Activated CD8-positive, alpha-beta memory T cell treated with anti-CD3 and anti-CD28 coated beads for 24 hours (primary cell): ENCODE measurements at places on chromosomes 5 and 9.

GRCh38 chr5:79973511-79973910 is 17.6 kb downstream of the MTX3 start:
- DNase-seq: no peak

- no peak for DNase-seq
Observed at GRCh38 chr9:132109291-132109690, 29.6 kb upstream of the MED27 start.

GRCh38 chr9:38232895-38233294 is 159.6 kb upstream of the ALDH1B1 start:
- peak; percentile 19 for DNase-seq

- no peak for DNase-seq
Observed at GRCh38 chr9:94169968-94170367, 85.7 kb downstream of the PTPDC1 start.

DNA sequence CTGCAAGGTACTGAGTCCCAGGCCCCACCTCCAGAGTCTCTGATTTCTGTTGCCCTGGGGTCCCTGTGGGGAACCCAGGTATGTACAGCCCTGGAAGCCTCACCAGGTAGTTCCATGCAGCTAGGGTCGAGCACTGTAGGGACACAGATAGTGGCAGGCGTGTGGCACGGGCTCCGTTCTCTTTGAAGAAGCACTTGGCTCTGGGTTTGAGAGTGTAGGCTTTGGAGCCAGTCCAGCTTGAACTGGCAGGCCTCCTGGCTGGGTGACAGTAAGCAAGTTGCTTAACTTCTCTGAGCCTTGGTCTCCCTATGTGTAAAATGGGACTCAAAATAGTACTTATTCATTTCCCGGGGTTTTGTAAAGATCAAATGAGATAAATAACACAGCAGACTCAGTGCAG is 5.6 kb downstream of the OLFM1 start:
- DNase-seq: no peak

- DNase-seq: no peak
Observed at GRCh38 chr9:76818271-76818670, 54.0 kb downstream of the PCA3 start.

DNA sequence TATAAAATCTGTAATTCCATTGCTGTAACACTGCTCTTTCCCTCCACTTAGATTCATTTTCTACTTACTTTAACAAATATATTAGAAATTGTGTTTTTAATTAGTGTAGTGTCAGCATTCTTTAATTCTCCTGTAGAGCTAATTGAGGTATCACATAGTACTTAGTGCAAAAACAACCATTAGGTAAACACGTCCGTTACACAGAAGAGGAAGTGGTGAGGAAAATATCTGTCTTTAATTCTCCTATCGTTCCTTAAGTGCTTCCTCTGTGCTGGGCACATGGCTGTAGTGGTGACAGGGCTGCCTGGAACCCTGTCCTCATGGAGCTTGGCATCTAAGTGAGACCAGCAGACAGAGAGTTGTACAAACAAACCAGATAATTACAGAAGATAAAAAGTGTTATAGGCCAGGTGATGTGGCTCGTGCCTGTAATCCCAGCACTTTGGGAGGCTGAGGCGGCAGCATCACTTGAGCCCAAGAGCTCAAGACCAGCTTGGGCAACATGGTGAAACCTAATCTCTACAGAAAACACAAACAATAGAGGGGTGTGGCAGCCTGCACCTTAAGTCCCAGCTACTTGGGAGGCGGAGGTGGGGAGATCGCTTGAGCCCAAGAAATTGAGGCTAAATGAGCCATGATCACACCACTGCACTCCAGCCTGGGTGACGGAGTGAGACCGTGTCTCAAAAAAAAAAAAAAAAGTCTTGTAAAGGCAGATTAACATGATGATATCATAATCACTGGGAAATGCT is 36.4 kb downstream of the PARP8 start:
- DNase-seq: no peak

DNA sequence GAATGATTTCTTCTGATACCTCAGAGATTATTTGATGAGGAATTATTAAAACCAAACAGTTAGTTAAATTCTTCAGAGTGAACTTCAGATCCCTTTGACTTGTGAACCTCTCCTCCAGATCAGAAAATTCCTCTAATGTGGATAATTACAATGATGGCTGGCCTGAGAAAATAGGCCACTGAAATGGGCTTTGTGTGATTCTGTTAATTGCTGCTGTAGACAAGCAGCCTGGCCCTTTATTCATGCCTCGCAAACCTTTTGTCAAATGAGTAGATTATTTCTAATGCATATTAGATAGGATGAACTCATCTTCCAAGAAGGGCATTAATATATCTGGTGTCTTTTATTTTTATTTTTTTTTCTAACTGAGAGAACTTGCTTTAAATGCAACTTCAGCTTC is 855.2 kb downstream of the TLE4 start:
- DNase-seq: no peak

- no peak for DNase-seq
Observed at GRCh38 chr5:8908055-8908683, 637.7 kb downstream of the SEMA5A start.

DNA sequence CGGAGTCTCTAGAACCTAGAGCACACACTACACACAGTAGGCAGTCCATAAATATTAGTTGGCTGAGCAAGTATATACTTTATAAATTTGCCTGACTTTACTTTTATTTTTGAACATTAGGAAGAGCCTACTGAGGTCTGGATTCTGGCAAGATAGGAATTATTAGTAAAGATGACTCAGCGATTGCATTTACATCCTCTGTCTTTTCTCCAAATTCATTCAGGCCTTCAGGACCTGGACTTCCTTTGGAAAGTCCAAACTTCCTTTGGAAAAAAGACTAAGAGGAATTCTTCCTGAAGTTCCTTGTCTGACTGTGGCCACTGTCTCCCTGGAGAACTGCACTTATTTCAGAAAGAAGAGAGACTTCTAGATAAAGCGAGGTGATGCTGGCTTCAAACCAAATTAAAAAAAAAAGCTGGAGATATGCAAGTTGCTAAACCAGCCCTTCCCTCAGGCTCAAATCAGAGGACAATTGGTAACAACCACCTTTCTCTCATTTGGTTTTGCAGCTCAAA is 251.3 kb downstream of the GAS1 start:
- DNase-seq: no peak

- no peak for DNase-seq
Observed at GRCh38 chr9:108434036-108434435, 421.8 kb downstream of the ACTL7B start.

DNA sequence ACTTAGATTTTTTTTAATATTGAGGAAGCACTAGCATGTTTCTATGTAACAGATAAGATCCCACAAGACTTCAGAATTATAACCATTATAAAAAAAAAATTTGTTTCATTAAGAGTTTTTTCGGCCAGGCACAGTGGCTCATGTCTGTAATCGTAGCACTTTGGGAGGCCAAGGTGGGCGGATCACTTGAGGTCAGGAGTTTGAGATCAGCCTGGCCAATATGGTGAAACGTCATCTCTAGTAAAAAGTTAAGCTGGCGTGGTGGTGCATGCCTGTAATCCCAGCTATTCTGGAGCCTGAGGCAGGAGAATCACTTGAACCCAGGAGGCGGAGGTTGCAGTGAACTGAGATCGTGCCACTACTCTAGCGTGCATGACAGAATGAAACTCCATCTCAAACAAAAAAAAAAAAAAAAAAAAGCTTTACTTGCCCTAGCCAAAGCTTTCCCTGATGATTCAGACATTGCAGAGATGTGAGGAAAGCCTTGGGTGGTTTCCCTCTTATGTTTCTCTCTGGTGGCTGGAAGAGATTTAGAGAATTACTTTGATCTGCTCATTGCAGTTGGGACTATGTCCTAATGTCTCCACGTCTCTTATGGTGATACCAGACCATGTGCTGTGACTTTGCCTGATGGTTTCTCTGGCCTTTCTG is 65.4 kb downstream of the EGFLAM start:
- no peak for DNase-seq

DNA sequence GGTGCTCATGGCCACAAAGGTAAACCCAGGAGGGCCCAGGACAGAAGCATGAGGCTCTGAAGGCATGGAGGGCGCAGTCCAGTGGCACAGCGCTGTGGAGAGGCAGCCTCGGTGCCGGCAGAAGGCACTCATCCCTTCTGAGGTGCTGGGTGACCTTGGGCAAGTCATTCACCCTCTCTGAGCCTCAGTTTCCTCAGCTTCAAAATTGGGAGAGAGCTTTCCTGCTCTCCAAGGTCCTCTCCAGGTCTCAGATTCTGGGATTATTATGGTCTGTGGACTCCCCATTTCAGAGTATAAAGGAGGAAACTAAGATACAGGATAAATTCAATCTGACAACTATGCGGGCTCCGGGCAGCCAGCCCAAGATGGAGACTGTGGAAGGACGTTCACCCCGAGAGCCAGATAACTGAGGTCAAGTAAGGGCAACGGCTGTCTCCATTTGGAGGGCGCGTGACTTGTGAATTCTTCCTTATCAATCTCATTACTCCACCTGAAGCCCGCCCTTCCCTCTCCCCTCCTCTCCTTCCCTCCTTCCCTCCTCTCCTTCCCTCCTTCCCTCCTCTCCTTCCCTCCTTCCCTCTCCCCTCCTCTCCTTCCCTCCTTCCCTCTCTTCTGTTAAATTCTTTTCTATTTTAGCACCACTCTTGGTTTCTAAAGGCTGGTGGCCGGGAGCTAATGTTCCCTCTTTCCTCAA is 58.1 kb downstream of the LRSAM1 start:
- DNase-seq: no peak

DNA sequence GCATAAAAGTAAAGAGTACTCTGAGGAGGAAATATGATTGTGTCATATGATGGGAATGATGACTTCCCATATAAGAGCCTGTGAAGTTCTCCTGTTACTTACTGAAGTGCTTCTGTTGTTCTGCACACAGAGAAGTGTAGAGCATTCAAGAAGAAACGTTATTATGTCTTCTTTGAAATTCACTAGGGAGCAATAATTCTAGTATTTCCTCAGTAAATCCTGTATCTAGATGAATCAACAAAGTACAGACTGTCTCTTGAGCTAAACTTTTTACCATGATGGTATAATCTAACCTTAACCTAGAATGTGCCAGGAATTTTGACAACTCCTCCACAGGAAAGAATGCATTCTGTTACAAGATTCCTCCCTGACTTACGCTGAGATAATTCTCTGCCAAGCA is 18.9 kb upstream of the GHR start:
- no peak for DNase-seq

DNA sequence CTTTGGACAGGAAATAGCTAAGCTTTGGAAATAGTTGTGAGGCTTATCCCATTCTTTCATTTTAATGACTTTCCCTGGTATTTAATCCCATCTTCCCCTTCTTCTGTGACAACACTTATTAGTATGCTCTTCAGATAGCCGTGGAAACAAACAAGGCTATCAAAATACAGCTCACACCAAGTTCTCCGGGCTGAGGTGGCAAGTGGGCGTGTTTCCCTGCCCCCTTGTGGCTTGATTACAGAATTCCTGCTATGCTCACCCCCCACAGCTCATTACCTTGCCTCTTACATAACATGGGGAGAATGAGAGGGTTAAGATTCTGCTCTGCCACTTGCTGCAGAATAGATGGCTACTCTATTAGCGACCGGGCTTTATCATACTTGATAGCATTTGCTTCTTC is 437.1 kb upstream of the TLE4 start:
- no peak for DNase-seq

GRCh38 chr9:136119061-136119882 is 597 bp upstream of the TMEM250 start:
- no peak for DNase-seq

DNA sequence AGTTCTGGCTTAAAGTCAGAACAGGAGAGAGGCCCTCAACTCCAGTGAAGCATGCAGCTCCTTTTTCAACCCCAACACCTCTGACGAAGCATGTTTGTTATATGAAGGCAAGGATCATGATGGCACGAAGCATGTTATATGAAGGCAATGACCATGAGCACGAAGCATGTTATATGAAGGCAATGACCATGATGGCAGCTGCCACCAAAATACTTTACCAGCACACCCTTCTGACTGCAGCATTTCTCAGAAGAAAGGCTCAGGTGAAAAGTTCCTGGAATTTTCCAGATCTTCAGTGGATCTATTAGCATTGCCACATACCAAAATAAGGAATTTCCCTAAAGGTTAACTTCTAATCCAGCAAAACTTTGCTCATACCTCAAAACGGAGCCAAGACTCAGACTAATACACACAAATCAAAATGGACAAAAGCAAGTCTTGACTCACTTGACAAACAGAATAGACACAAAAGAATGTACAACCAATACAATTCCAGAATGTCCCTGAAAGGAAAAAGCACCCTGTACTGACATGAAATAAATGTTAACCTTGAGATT is 217.4 kb downstream of the FANCC start:
- DNase-seq: no peak
